Stimulated activated CD4-positive, alpha-beta T cell treated with anti-CD3 and anti-CD28 coated beads, Interleukin-1b, Interleukin-23, amount 100 ng/mL, for 1 hour (primary cell): ENCODE measurements at places on chromosomes 11 and 22.

DNA sequence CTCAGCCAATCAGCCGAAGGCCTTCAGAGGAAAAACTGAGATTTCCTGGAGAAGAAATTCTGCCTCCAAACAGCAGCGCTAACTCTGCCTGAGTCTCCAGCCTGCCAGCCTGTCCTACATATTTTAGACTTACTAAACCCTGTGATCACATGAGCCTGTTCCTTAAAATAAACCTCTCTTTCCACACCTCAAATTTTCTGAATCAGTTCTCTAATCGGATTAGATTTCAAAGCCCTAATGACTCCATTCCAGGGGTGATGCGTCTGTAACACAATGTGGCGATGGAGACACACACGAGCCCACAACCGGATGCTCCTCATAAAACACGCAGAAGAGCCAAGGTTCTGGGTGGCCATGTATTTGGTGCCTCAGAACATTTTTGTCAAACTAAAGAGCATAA is 1371.2 kb downstream of the BRD1 start:
- no peak for DNase-seq

- no peak for DNase-seq
Observed at GRCh38 chr11:62726156-62726914, 922 bp downstream of the HNRNPUL2 start.

DNA sequence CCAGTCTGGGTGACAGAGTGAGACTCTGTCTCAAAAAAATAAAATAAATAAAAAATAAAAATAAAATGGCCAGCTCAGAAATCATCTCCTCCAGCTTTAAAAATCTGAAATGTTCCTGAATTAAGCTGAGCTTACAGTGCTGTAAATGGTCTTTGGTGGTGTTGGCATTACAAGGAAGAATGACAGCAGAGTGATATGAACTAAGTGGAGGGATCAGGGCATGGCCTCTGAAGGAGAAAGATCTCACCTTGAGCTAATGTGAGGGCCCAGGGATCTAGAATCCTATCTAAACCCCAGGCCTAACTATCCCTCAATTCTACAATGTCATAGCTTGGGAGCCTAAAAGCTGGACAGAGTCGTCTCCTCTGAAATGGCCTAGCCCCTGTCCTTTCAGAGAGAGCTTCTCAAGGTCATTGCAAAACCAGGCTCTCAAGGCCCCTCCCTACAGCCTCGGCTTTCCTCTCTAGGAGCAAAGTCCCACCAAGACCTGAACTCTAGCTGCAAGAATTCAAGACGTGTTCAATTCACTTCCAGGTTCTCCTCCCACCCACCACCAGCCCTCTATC is 345.4 kb downstream of the BUD13 start:
- DNase-seq, result no peak

DNA sequence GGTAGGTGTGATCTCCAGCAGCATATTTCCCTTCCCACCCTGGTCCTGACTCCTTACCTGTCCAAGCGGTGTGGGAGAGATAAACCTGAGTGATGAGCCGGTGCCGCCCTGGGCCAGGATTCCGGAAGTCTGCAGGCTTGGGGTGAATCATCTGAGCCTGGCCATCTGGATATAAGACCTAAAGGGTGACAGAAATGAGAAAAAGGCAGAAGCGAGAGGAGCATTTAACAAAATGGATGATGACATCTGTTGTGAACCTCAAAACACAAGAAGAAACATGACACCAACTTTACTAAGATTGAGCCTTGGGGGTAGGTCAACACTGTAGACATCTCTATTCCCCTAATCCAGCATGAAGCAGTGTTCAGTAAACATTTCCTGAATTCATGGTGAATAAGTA is 62.8 kb downstream of the AAMDC start:
- no peak for DNase-seq
